ENCODE measurements at places on chromosomes 5 and 9.

DNA sequence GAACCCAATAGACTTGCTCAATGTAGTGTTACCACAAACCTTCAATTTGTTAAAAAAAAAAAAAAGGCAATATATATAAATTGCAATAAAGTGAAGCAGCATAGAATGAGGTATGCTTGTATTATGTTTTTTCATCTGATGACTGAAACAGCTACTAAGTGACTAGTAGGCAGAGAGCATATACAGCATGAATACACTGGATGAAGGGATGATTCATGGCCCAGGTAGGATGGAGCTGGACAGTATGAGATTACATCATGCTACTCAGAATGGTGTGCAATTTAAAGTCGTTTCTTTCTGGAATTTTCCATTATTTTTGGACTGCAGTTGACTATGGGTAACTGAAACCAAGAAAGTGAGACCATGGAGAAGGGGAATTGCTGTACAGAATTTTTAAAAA is 161.2 kb downstream of the GNA14 start:
- DNase-seq, result no peak

DNA sequence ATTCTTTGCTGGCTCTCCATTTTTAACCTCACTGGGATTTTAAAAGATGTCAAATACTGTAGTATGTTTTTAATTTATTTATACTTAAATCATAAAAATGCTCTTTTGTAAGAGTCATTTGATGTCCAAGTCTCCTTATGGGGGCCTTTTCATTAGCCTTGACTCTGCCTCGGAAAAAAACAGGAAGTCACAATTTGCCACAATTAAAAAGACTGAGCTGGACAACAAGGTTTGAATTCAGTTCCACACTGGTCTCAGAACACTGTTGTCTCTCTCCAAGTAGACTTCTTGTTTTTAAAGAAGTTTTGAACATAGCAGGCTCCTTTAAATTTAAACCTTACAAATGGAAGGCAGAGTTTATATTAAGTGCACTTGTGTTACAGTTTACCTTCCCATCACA is 444.2 kb downstream of the ACTL7B start:
- no peak for DNase-seq

DNA sequence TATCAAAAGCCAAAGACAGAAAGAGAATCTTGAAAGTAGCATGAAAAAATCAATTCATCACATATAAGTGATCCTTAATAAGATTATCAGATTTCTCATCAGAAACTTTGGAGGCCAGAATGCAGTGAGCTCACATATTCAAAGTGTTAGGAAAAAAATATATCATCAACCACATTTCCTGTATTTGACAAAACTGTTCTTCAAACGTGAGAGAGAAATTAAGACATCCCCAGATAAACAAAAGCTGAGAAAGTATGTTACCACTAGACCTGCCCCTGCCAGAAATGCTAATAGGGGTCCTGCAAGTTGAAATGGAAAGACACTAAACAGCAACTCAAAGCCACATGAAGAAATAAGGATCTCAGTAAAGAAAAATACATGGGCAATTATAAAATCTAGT is 29.9 kb downstream of the HACD4 start:
- no peak for DNase-seq

GRCh38 chr9:2726650-2727340 is 9.5 kb downstream of the KCNV2 start:
- no peak for DNase-seq

GRCh38 chr5:167912941-167913665 is 378.3 kb upstream of the WWC1 start:
- no peak for DNase-seq

- no peak for DNase-seq
Measured at GRCh38 chr9:127197861-127198430, 66.6 kb upstream of the GARNL3 start.

GRCh38 chr9:19032406-19032805 is 603 bp downstream of the SAXO1 start:
- DNase-seq, result no peak

- no peak for DNase-seq
Measured at GRCh38 chr9:111094958-111095357, 56.7 kb upstream of the LPAR1 start.

DNA sequence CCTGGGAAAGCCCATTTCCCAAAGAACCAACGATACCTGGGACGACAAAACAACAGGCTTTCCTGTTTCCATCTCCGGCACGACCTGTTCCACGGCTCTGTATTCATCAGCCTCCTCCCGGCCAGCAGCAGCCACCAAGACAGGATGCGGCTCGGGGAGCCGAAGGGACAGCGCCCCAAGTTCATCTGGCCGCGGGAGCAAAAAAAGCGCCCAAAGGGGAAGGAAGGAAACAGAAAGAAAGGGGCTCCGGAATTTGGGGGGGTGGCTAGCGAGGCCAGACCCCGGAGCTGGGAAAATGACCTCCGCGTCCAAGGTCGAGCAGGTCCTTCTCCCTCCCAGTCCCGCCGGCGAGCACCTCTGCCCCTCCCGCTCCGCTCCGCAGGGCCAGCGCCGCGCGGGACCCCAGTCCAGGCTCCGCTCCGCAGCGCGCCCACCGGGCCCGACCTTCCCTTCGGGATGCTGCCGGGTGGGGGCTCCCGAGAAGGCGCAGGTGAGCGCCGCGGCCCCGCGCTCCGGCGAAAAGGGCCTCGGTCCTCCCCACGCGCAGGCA is 608 bp downstream of the ELOVL7 start:
- no peak for DNase-seq

- DNase-seq, result no peak
Measured at GRCh38 chr9:21993007-21993406, 1.2 kb downstream of the CDKN2A start.

GRCh38 chr5:138720840-138721239 is 32.4 kb upstream of the CTNNA1 start:
- no peak for DNase-seq

Data from stimulated activated CD8-positive, alpha-beta memory T cell treated with anti-CD3 and anti-CD28 coated beads, Interleukin-4, amount 100 ng/mL, for 48 hours (primary cell).